Fibroblast of villous mesenchyme (primary cell): ENCODE measurements at places on chromosomes 3 and 15. TPM values are rescaled to one million over a fixed set of nuclear protein-coding genes. Genes with fewer than 3 reads are reported as not detected.
A peak's percentile ranks its signal among the peaks of the same experiment; 100 is the strongest.

GRCh38 chr15:69854521-69855181 lies 243.1 kb downstream of the TLE3 start:
- DNase-seq = peak; percentile 81

GABRB3 gene
- under 0.01 and 2.2 TPM in 2 replicates for total RNA-seq

ITPKA gene
- 0.86 and 1.6 TPM in 2 replicates for total RNA-seq

- peak; percentile 0 for DNase-seq
Measured at GRCh38 chr3:2148561-2149340, 50.1 kb downstream of the CNTN4 start.
